ENCODE measurements at places on chromosomes 6 and 20.

GRCh38 chr6:169081248-169081647, 172.4 kb downstream of the THBS2 start:
- DNase-seq = no peak

- no peak for DNase-seq
These were observed 2.8 kb upstream of the MC3R start for GRCh38 chr20:56245761-56246160.

GRCh38 chr6:71277926-71278600, 10.5 kb upstream of the OGFRL1 start:
- no peak for DNase-seq

- no peak for DNase-seq
These were observed 85.3 kb upstream of the SLC22A16 start for GRCh38 chr6:110561696-110562095.

GRCh38 chr20:13205848-13206434, 15.1 kb upstream of the ISM1 start:
- DNase-seq = no peak

GRCh38 chr6:30678964-30679726, 6.3 kb upstream of the DHX16 start:
- peak; percentile 55 for DNase-seq
